ENCODE measurements at places on chromosomes 1 and 21.

DNA sequence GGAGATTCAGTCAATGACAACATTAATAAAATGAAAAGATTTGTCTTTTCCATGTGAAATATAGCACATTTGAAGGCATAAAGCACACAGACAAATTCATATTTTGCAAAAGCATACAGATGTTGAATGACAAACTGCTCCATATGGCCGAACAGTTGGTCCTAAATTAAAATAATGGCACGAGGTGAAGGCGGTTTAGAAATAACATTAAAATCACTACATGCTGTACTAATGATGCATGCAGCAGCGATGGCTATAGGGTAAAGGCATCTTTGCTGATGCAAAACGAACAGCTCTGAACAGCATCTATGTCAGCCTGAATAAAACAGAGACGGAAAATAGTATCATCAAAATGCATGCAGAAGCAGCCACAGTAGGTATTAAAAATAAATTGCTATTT is 102.6 kb downstream of the TTLL7 start:
- no peak for DNase-seq

DNA sequence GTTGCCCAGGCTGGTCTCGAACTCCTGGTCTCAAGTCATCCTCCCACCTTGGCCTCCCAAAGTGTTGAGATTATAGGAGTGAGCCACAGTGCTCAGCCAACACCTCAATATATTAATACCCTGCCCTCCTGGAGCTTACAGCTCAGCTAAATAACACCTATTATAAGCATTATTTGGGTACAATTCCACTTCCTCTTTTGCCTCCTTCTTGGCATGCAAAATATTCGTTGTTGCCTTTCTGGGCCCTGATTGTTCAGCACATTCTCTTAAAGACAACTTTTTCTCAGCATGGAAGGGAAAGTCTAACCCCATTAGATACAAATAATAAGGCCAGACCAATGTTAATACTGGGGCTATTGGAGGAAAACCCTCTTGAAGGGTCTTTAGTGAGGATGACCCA is 2.8 kb downstream of the PAQR7 start:
- no peak for DNase-seq

DNA sequence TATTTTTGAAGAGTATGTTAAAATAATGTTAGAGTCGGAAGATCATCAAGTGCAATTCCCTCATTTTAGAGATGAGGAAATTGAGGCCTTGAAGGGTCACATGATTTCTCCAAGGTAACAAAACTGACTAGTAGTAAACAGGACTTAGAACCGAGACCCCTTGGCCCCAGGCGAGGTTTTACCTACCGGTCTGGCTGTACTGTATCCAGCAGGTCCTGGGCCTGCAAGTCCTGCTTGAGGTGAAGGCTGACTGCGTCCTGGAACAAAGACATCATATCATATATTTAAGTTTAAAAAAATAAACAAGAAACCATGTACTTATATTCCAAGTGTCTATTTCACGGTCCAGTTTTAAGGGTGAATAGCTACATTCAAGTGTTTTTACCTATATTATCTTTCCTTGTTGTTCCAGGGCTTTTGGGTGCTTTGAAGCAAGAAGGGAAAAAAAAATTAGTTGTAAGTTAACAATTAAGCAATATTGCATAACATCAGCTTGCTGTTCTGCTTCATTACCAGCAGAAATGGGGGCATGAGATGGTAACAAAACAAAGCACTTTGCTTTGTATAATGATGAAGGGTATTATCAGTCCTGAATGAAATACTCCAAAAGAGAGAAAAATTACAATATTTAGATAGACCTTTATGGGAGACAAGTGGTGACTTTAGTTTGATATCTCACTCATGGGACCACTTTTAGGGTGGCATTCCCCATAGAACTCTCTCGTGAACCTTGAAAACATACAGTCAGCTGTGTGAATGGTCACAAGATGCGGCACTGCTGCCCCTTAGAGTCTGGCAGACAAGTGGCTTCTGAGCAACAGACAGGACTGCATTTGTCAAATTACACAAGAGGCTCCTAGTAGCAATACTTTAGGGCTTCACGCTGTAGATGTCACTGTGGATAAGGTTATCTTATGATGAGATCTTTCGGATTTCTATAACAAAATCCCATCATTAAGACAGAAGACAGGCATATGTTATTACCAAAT is 29.8 kb upstream of the CFAP298 start:
- DNase-seq = no peak

- DNase-seq = no peak
Measured at GRCh38 chr1:241702442-241703373, 50.6 kb downstream of the WDR64 start.

- no peak for DNase-seq
Measured at GRCh38 chr1:165536016-165536415, 7.8 kb upstream of the LRRC52 start.

DNA sequence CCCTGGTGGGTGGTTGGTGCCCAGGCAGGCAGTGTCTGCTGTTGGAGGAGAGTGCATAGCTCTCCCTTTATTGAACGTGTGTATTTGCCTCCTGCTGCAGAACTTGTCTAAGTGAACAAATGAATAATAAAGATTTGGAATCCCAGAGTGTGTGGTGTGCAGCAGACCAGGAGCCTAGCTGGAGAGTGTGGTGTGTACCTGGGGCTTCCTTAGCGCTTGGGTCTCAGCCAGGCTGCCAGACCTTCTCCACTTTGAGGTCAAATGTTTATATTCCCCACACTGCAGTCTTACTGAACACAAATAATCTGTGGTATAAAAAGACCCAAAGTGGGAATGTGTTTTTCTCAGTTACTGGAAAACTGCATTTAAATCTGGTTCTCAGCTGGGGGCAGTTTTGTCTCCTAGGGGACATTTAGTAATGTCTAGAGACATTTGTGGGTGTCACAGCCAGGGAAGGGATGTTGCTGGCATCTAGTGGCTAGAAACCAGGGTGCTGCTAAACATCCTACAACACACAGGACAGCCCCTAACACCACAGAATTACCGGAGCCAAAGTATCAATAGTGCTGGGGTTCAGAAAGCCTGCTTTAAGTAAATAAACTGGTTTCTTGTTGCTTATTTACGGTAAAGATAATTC is 23.6 kb downstream of the SLC37A1 start:
- DNase-seq = no peak

DNA sequence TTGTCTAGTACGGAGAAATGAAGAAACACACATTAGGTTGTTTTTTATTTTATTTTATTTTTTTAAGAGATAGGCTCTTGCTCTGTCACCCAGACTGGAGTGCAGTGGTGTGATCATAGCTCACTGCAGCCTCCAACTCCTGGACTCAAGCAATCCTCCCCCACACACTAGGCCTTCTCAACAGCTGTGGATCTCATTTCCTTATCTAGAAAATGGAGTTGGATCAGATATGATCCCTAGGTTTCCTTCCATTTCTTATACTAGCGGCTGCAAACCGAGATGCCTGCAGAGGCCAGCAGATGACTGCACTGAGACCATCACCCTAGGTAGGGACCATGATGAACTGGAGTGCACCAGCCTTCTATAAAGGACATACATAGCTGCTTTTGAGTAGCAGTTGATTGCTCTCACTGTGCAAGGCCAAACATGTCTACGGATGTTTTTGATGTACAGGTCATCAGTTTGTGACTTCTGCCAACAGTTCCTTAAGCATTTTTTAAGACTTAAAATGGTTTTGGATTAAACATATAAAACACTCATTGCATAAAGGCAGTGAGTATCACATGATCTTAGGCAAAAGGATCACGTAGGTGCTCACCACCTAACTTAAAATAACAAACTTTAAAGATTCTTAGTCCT is 11.4 kb upstream of the KLHL12 start:
- DNase-seq = no peak

- no peak for DNase-seq
Measured at GRCh38 chr1:212860713-212861581, 2.9 kb downstream of the FLVCR1 start.

DNA sequence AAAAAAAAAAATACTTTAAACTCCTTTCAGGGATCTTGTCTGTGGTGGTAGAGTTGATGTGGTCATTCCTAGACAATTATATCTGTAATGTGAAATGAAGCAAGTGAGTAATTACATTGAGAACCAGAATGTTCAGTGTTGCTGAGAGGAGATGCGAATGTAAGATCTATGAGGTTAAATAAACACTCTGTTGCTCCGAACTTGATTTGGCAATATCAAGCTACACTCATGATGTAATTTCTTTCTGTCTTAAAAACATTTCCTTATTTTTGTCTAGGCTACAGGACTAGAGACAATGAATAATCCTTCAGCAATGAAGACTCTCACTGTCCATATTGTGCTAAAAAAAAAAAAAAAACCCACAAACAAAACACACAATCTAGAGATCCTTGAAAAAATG is 63.1 kb upstream of the IGSF5 start:
- DNase-seq = no peak

DNA sequence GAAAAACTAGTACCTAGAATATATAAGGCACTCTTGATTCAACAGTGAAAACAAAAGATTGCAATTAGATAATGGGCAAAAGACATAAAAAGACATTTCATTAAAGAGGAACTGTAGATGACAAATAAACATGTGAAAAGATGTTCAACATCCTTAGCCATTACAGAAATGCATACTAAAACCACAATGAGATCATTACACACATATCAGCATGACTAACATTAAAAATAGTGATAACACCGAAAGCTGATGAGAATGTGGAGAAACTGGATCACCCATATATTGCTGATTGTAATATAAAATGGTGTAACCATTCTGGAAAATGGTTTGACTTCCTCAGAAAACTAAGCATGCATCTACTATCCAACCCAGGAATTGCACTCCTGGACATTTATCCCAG is 340.3 kb downstream of the SEC16B start:
- no peak for DNase-seq

GRCh38 chr1:224498574-224499170 is 64.1 kb upstream of the WDR26 start:
- peak; percentile 96 for DNase-seq

DNA sequence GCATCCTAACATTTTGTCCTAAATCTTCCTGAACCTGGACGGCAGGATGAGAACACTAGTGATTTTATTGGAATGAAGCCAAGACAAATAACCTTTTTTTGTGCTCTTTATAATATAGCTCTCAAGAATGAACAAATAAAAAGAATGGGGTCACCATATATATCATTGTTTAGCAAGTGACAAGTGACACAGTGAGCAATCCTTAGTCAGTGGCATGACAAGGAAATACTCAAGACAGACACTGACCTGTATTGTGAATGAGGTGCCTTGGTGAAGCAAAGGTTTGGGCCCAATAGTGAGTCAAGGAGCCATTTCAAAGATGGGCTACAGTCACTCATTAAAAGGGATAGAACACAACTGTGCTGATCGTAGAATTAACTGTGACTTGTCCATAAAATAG is 35.7 kb downstream of the PTGFR start:
- DNase-seq = peak; percentile 61

DNA sequence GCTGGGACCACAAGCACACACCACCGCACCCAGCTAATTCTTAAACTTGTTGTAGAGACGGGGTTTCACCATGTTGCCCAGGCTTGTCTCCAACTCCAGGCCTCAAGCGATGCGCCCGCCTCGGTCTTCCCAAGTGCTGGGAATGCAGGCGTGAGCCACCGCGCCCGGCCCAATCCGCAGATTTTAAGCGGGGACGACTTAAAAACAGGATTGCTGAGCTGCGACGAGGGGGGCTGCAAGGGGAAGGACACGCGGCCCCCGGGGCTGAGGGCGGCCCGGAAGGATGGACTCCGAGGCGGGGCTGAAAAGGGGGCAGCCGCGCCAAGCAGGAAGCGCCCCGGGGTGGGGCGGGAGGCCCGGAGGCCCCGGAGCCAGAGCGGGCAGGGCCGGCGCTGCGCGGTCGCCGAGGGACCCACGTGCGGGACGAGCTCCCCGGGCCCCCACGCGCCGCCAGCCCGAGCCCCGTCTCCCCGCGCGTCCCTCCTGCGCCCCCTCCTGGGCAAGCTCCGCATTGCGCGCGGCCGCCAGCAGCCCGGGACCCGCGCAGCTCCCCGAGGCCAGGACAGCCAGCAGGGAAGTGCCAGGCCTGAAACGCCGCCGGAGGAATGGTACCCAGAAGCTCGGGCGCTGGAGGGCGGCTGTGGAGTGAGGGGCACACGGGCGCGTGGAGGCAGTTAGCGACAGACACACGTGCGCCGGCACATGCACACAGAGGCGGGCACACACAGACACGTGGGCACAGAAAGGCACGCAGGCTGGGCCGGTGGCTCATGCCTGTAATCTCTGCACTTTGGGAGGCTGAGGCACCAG is 5.5 kb upstream of the PRKCZ start:
- DNase-seq = no peak

- no peak for DNase-seq
Measured at GRCh38 chr1:119001181-119002027, 13.3 kb upstream of the TBX15 start.

DNA sequence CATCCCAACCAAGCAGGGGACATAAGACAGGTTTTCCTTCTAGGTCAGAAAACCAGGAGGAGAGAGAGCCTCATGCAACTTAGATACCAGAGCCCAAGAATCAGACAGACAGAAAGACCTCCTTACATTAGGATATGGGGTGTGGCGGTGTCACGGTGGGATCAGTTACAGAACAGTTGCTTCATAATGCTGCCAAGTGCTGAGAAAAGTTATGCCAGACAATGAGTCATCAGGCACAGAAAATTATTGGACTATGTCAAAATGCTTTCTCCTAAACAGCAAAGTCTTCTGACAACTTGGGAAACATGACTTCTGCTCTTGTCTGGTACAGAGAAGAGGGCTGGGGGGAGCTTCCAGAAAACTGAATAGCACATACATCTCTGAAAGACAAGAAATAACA is 1120.2 kb upstream of the TMPRSS15 start:
- no peak for DNase-seq

DNA sequence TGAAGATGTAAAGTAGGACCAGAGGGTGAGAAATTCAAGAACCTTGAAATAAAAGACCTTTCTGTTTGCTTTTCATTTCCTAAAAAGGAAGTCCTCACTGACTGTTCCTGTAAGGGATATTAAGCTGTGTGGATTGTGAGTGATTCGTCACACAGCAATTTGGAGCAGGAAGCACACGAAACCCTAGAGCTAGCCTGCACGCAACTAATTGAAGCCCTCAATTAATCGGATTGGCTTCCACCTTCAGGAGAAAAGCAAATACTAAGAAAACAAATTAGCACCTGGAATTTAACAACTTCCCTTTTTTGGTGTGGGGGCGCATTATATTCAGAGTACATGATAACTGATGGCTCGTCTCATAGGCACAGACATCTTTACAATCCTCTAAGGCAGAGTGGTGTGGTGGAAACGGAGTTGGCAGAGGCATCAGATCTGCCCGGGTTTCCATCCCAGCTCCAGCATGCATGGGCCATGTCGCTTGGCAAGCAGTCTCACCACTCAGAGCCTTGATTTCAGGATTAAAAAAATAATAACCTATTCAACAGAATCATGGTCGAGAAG is 95.2 kb downstream of the KCNJ15 start:
- DNase-seq = peak; percentile 70

DNA sequence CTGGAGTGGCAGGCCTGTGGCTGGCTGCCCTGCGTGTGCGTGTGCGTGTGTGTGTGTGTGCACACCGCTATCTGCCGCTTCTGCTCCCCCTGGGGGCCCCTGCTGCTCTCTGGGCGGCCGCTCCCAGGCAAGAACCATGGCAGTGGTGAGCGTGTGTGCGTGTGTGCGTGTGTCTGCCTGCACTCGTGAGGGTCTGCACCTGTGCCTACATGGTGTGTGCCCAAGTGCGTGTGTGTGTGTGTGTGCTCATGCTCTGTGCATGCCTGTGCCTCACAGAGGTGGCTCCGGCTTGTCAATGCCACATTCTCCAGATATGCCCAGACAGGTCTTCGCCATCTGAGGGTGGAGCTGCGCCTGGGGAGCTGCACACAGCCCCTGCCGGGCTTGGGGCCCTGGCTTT is 18.7 kb upstream of the PEX10 start:
- DNase-seq = no peak

- no peak for DNase-seq
Measured at GRCh38 chr1:203677771-203678170, 51.1 kb downstream of the ATP2B4 start.

- peak; percentile 100 for DNase-seq
Measured at GRCh38 chr1:235910357-235911299, 43.9 kb upstream of the LYST start.

Measured in RCC 7860 (cell line).